ENCODE measurements at places on chromosomes 1 and 21.

DNA sequence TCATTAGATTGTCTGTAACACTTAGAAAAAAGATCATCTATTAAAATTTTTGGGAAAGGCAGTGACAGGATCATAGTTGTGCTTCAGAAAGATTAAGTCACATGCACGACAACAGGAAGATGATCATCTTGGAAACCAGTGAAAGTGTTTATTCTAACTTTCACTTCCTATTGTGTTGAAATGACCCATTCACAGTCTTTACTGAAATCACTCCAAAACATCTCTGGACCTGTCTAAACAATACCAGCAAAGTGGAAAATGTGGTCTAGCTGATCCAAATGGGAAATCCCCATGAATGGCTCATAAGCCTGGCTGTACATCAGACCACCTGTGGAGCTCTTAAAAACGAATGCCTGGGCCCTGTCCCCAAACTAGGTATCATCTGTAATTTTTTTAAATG lies 111.1 kb upstream of the ETV3 start:
- DNase-seq: no peak

- DNase-seq: no peak
Measured at GRCh38 chr1:41955461-41956159, 36.9 kb upstream of the HIVEP3 start.

GRCh38 chr1:209412036-209412435 lies 171.5 kb upstream of the CAMK1G start:
- no peak for DNase-seq

GRCh38 chr1:19222979-19223824 lies 13.1 kb upstream of the UBR4 start:
- no peak for DNase-seq

DNA sequence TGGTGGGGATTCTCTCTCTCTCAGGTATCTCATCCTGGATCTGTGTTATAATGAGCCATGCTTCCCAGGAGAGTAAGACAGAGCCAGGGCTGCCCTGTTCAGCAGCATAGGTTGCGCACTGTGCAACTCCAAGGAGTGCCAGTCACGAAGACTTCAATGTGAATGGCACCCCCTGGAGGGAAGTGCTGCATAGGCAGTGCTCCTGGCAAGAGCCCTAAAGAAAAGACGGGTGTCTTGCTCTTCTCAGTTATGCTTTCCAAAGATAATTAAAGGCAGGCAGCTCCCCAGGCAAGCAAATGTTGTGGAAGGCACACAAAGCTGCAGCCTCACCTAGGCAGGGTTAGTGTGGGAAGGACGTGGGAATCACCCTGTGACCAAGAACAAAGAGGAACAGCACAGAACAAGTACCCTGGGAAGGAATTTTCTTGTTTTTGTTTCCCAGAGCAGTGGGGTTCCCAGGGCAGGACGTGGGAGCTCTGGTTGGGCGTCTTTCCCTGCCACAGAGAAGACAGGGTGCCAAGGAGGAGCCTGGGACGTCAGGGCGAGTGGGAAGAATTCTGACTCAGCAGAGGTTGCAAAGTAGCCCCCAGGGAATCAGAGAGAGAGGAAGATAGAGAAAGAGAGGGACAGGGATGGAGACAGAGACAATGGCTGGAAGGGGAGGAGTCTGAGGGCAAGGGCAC lies 120.9 kb downstream of the KCNN3 start:
- DNase-seq: no peak

GRCh38 chr1:209389258-209389657 lies 194.3 kb upstream of the CAMK1G start:
- no peak for DNase-seq

GRCh38 chr21:16570171-16570570 lies 840.4 kb downstream of the USP25 start:
- no peak for DNase-seq

- DNase-seq: no peak
Measured at GRCh38 chr1:47179988-47180563, 9.8 kb downstream of the PDZK1IP1 start.

DNA sequence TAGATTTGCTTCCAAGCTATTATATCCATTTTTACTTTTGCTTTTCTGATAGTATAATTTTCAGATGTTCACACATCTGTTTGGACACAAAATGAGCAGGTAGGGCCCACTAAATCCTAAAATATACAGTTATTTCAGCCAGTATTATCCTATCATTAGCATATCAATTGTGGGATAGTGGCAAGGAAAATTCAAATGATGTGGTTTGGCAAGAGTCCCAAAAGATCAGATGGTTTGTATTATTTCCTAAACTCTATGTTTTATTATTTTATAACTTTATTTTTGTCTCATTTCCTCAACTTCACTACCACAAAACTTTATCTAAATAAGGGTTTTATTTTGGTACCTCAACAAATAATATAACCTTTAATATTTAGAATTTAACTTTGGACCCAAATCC lies 1659.6 kb downstream of the NCAM2 start:
- DNase-seq: no peak

DNA sequence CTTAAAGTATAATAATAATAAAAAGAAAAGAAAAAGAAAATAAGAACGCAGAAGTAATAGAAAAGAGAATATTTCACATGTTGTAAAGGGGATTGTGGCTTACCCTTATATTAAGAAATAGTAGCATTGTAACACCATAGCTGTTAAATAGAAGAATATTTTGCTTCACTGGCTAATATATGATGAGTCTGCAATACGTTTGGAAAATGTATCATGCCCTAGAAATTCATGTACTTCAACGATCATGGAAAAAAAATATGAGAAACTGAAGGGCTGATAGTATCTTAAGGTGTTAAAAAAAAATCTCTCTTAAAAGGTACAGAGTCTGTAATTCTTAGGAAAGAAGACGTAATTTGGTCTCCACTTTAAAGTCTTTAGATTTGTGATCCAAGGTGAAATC lies 1390.5 kb upstream of the ADGRL2 start:
- DNase-seq: no peak
